Activated naive CD4-positive, alpha-beta T cell treated with anti-CD3 and anti-CD28 coated beads for 36 hours (primary cell): ENCODE measurements at places on chromosomes 7 and 10.

DNA sequence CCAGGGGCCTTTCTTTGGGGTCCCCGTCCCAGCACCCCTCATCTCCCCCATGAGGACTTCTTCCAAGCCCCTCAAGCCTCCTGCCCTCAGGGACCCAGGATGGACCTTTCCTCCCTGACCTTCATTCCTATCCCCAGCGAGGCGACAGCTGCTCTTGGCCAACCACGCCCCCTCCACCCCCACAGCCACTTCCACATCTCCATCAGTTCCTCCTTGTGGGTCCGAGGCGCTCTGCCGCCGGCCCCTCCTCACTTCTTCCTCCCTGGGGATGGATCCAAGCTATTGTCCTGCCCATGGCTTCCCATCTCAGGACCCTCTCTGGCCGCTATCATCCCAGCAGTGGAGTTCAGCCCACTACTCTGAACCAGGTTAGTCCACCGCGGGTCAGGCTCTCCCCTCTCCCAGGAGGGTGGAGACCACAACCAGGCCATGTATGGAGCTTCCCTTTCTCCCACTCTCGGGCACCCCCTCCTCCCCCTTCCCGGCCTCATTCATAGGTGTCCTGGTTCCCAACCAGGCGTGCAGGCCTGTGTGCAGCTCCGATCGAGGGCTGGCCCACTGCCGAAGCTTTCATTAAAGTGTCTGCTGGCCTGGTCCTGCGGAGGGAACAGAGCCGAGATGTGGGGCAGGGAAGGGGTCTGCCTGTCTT, 1.7 kb upstream of the SH2B2 start:
- no peak for DNase-seq

DNA sequence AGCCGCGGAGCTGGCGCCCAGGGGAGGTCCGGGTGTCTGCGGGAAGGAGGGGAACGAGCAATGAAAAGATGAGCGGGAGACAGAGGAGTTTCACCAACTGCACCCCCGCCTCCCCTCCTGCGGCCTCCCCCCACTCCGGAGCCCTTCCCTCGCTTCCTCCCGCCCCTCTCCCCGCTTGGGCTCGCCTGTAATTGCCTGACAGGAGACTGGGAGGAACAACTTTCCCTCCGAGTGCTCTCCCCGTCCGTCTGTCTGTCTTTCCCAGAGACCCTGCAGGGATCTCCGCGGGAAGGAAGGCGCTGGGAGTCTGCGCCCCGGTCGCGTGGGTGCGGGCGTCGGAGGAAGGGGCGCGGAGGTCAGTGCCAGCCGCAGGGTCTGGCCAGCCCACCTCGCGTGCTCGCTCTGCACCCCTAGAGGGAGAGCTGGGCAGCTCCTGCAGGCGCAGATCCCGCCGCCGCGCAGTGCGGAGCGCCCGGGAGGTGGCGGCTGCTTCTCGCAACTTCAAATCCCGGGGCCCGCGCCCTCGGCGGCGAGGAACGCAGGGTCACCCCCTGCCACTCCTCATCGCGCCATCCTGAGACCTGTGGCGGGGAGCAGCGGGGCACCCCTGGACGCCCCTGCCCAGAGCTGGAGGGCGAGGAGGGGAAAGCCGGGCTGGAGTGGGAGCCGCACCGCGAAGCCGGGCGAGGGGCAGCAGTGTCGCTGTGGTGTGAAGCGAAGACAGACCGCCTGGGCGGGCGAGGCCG, 511 bp upstream of the NRP1 start:
- peak; percentile 55 for DNase-seq

DNA sequence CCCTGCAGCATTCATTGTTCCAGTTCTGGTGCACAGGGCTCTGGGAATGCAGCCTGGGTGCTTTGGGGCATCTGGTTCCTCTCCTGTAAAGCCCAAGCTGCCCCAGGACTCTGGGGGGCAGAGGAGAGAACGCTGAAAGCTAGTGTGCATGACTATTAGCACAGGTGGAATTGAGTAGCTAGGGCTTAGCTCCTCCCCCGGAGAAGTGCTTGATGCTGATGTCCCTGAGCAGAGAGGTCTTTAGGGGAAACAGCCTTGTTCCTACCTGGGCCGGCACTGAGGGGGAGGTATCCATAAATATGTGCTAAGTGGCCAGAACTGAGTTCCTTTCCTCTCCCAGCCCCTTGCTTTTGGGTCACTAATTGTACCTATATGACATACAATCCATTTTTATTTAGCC, 3.9 kb downstream of the ADCY1 start:
- DNase-seq, result no peak

GRCh38 chr7:33719059-33719581, 186.2 kb upstream of the BMPER start:
- DNase-seq, result no peak

DNA sequence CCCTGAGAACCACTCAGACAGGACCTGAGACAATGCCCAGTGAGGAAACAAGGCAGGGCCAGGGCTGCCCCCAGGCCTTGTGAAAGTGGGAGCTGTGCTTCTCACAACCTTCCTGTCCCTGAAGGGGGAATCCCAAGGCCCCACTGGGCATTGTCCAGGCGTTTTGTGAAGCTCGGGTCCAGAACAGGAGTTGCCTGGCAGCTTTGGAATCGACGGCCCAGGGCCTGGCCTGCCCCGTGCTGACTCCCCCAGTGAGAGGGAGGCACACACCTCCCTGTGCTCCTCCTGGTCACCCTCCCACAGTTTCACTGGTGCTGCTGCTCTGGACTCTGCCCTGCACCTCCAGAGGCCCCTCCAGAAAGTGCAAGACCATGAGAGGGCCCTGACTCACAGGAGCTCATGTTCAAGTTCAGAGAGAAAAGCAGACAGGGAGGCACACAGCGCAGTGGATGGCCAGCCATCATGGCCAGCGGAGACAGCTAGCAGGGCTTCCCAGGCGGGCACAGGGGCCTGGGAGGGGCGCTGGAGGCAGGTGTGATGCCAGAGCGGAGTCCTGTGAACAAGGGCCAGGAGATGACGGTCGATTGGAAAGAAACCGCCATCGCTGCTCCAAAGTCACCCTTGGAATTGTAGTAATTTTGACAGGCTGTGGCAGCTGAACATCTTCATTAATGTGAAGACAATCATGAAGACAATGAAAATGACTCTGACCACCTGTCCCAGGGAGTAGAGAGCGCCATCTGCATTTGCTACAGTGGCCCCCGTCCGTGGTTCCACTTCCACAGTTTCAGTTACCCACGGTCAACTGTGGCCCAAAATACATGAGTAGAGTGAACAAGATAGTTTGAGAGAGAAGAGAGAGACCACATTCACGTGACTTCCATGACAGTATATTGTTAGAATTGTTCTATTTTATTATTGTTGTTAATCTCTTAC, 103.7 kb downstream of the MKI67 start:
- DNase-seq, result no peak

DNA sequence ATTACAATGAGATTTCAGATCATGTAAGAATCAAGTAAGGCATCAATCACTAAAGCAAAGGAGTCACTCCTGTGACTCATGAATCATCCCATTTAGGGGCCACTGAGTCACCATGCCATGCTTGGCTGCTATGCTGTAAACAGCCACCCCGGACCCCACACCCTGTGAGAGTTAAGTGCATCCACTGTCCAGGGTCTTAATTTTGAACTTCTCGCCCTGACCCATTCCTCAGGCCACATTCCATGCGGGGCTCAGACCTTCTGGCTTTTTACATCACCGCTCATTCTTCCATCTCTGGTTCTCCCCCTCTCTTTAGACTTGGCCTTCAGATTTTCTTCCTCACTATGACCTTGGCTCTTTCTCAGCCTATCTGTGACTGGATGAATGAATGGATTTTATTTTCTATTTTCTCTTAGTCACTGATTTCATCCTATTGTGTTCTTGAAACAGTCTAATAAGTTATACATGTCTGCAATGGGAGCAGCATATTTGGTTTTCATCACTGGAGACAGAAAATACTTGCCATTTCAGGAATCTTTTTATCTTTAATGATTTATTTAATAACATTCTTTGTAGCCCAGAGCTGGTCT, 239.6 kb downstream of the SKIDA1 start:
- DNase-seq, result no peak

GRCh38 chr10:82236084-82236731, 361.2 kb downstream of the NRG3 start:
- no peak for DNase-seq

- no peak for DNase-seq
Observed at GRCh38 chr7:135192914-135193536, 18.3 kb downstream of the WDR91 start.

DNA sequence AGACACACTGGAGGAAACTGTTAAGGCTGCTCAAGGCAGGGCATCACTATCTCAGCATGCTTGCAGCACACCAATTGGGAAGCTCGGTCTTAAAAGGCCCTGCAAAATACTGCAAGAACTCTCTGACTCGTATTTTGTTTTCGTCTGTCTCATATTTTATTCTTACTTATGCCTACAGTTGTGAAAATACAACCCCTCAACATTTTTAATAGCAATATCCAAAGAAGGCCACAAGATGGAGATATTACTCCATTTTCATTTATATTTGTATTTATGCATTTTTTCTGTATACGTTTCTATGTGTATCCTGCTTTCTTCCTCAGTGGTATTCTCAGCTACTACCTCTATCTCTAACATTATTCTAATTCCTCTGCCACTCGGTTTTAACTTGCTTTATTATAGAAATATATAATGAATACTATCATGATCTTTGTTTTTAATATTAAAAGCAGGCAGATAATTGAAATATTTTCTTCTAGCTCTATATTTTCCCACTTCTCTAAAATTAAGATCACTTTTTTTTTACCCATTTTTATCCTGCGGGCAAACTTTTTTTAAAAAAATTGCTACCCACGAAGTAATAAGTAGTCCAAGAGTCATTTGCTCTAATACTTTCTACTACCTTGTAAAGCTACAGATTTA, 10.0 kb downstream of the DNAJC1 start:
- DNase-seq, result no peak

GRCh38 chr10:132538790-132539421, 1.3 kb downstream of the INPP5A start:
- DNase-seq, result no peak

GRCh38 chr7:50908628-50909290, 126.1 kb upstream of the GRB10 start:
- DNase-seq, result no peak

DNA sequence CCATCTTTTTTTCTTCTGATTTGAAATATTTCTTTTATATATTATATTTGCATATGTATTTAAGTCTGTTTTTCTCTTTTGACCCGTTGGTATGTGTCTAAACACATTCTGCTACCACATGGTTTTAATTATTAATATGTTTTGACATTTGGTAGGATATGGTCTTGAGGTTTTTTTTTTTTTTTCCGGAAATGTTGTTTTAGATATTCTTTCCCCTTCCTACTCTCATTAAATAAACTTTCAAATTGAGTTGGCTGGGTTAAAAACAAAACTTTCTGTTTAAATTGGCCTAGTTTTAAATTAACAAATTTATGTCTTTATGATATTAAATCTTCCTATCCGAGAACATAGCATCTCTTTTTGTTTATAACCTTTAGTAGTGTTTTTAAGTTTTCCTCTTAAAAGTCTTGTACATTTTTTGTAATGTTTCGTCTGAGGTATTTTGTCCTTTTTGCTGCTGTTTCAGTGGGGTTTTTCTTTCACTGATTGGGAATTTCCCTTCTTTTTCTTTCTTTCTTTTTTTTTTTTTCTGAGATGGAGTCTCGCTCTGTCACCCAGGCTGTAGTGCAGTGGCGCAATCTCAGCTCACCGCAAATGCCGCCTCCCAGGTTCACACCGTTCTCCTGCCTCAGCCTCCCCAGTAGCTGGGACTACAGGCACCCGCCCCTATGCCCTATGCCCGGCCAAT, 25.4 kb downstream of the STAM start:
- DNase-seq, result peak; percentile 46

GRCh38 chr10:88253-88652, 39.2 kb upstream of the TUBB8 start:
- no peak for DNase-seq

DNA sequence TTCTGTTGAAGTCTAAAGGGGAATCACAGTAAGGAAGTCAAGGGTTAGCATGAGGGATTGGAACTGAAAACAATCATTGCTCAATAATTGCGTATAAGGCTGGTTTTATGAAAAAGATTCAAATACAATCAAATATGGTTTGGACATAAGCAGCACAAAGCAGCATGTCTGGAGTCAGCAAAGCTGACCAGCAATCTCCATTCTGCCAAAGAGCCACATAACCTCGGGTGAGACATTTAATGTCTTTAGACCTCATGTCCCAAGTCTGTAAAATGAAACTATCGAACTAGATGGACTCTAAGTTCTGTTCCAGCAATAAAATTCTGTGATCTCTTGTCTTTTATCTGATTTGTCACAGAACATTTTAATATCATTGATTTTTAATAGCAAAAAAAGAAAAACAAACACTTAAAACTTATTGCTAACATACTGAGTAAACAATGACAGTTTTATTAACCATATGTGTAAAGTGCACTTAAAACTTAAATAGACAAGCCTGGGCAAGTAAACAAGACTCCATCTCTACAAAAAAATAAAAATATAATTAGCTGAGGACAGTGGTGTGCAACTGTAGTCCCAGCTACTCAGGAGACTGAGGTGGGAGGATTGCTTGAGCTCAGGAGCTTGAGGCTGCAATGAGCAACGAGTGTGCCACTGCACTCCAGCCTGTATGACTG, 217.0 kb downstream of the MAGI2 start:
- no peak for DNase-seq

DNA sequence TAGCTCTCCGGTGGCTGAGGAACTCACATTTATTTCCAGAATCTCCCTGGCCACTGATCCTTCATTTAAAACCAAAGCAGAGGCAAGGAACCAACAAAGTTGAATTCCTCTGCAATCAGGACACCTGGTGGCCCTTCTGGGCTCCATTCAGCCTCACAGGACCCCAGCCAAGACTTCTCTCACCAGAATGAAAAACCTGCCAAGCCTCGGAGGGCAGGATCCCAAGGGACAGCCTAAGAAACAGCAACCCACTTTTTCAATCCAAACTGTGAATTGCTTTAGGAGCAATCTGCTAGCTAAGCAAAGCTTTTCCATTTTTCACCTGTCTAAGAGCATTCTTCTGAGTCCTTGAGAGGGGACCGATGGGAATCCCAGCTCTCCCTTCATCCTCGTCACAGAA, 34.6 kb downstream of the OAT start:
- DNase-seq, result no peak

DNA sequence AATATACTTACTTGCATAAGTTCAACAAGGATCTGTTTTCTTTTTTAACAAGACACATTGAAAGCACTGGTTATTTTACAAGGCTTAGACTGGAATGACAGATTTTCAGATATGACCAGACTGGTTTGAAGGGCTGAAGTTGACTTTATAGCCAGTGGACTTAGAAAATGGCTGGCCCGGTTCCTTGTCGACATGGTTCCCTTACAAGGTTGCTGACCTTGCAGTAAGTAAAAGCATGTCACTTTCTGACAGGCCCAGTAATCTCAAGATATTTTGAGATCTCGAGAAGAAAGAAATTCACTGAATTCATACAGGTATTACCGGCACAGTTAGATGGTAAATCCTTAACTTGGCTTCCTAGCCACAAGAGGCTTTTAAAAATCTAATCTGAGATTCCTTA, 136.5 kb downstream of the COBL start:
- DNase-seq, result no peak

GRCh38 chr10:90111671-90112070, 410.3 kb downstream of the KIF20B start:
- DNase-seq, result no peak

DNA sequence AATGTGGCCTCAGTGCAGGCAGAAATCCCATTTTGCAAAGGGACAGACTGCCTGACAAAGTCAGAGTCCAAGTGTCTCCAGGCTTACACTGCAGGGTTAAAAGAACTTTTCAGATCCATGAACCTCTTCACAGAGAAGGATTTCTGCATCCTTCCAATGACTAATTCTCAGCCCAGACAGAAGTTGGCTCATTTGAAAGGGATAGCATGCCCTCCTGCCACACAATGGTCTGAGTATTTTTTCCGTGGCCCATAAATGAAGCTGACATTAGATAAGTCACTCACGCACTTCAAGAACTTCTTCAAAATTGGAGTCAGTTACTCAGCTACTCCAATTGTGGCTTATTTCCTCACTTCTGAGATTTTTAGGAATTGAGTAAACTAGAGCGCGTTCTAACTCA, 170.2 kb downstream of the PLXNA4 start:
- no peak for DNase-seq
